ENCODE measurements at places on chromosomes 7 and 10. TPM values are rescaled to one million over a fixed set of nuclear protein-coding genes. Genes with fewer than 3 reads are reported as not detected.

NOC3L gene
- 8.0 TPM for total RNA-seq

GRCh38 chr7:41933427-41933826 is 230.5 kb upstream of the INHBA start:
- H3K4me3 ChIP-seq: no peak overlapping the region
- H3K27ac ChIP-seq: no peak overlapping the region
- no peaks in the 10 kb centered on the region for H3K36me3 ChIP-seq
- H3K27me3 ChIP-seq: no peaks in the 10 kb centered on the region

FAM13C gene
- not detected for total RNA-seq

GRCh38 chr10:101164020-101164419 is 32.9 kb downstream of the TLX1 start:
- H3K36me3 ChIP-seq: no peaks in the 10 kb centered on the region
- peaks cover 32% of the 10 kb centered on the region for H3K27me3 ChIP-seq
- DNase-seq: no peak
- peaks cover 9% of the 10 kb centered on the region for H3K4me1 ChIP-seq

ITGA8 gene
- total RNA-seq: not detected

GRCh38 chr7:121304102-121304658 is 24.6 kb upstream of the WNT16 start:
- H3K27ac ChIP-seq: no peak overlapping the region
- DNase-seq: no peak
- H3K4me3 ChIP-seq: no peak overlapping the region
- no peaks in the 10 kb centered on the region for H3K36me3 ChIP-seq
- no peaks in the 10 kb centered on the region for H3K4me1 ChIP-seq

GRCh38 chr7:71787513-71787912 is 624.6 kb downstream of the CALN1 start:
- H3K4me3 ChIP-seq: no peak overlapping the region
- H3K36me3 ChIP-seq: no peaks in the 10 kb centered on the region
- H3K27me3 ChIP-seq: no peaks in the 10 kb centered on the region
- DNase-seq: no peak
- H3K4me1 ChIP-seq: no peaks in the 10 kb centered on the region

DNA sequence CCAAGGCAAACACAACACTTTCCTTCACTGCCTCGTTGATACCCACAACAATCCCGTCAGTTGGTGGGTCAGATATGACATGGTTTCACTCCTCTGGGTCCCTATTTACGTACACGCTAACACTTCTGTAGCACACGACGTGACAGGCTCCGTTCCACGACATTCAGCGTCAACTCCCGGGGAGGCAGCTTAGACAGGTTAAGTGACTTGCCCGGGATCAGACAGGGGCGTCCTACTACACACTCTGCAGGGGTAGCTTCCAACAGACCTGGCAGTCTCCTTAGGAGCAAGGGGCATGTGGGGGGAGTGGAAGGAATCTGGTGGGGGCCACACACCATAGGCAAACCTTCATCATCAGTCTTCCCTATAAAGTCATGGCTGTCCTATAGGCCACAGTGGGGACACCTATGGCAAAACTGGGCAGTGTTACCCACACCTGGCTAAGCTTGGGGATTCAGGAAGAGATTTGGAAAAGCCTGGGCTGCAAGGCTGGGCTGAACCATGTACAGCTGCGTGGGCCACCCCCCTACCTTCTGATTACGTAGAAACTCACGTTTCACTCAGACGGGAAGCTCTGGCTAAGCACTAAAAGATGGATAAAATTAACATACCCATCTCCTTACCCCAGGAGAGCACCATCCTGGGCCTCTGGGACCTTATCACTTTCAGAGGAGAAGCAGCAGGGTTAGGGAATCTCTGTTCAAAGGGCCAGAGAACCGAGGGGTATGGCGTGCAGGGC is 2.0 kb downstream of the TYSND1 start:
- no peak overlapping the region for H3K27ac ChIP-seq
- peaks cover 17% of the 10 kb centered on the region for H3K36me3 ChIP-seq
- DNase-seq: no peak
- H3K4me3 ChIP-seq: peak overlapping the region; percentile 82
- H3K27me3 ChIP-seq: no peaks in the 10 kb centered on the region

GBX1 gene
- total RNA-seq: not detected

DNA sequence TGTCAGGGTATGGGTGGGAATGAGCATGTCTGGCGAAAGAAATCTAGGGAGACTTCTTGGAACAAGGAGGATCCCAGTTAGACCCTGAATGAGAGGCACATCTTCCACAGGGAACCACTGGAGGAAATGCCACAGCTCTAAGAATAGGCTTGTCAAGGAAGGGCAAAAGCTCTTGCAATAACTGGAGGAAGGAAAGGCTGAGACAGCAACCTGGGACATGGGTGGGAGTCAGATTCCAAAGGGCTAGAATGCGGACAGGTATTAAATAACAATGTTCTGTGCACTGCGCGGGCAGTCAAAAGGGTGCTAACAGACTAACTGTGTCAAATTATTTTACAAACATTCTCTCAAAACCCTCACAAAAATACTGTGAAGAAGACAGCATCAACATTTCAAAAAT is 4.5 kb downstream of the NUDCD3 start:
- H3K4me3 ChIP-seq: no peak overlapping the region
- H3K27ac ChIP-seq: no peak overlapping the region
- no peaks in the 10 kb centered on the region for H3K27me3 ChIP-seq
- no peak for DNase-seq
- H3K4me1 ChIP-seq: peaks cover 41% of the 10 kb centered on the region

DNA sequence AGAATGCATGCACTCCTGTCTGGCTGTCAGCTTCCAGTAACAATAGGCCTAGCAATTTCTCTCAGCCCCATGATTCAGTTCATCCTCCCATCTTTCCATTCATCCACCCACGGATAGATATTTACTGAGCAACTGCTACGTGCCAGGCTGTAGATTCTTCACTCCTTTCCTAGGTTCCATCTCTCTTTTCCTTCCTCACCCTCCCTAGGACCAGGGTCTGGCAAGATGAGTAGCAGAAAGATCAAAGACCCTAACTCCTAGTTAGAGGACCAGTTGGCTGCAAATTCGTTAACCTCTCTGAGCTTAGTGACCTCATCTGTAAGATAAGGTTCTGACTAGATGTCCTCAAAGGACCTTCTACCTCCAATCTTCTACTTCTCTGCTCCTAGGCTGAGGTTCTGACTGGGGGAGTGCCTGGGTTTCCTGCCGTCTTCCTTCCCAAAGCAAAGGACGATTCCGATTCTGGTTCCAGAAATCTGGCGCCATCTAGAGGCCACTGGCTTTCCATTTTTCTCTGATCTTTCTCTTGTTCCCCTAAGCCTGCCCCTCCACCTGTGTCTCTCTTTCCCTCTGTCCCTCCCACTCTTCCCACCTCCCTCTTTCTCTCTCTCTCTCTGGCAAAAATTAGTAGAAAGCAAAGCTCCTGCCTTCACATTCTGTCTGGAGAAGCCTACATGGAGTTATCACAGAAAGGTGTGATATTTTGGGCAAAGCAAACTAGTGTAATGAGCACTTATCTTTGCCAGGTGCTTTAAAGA is 26.2 kb downstream of the TBATA start:
- no peaks in the 10 kb centered on the region for H3K27me3 ChIP-seq
- H3K27ac ChIP-seq: no peak overlapping the region
- no peaks in the 10 kb centered on the region for H3K36me3 ChIP-seq
- DNase-seq: peak; percentile 55
- no peak overlapping the region for H3K4me3 ChIP-seq

DNA sequence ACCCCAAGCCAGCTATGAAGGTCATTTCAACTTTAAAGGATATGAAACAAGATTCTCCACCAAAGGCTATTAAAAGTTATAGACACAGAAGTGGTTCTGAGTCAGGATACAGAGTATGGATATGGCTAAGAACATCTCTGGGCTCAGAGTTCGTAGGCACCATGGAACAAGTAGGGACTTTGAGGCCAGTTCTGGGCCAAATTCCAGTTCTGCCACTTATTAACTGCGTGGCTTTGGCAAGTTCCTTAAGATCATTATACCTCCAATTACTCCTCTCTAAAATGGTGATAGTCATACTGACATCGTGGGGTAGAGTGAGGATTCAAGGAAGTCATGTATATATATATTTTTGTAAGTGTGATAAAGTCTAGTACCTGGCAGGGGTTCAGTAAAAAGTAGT is 105.8 kb upstream of the NFE2L3 start:
- no peak for DNase-seq
- H3K27me3 ChIP-seq: peaks cover 8% of the 10 kb centered on the region
- no peak overlapping the region for H3K4me3 ChIP-seq
- no peak overlapping the region for H3K27ac ChIP-seq
- H3K36me3 ChIP-seq: no peaks in the 10 kb centered on the region

GRCh38 chr10:59124187-59124586 is 52.3 kb upstream of the PHYHIPL start:
- no peaks in the 10 kb centered on the region for H3K27me3 ChIP-seq
- H3K4me1 ChIP-seq: no peaks in the 10 kb centered on the region
- no peaks in the 10 kb centered on the region for H3K36me3 ChIP-seq
- no peak overlapping the region for H3K27ac ChIP-seq
- H3K4me3 ChIP-seq: no peak overlapping the region

ATP6V0A4 gene
- total RNA-seq: not detected

DNA sequence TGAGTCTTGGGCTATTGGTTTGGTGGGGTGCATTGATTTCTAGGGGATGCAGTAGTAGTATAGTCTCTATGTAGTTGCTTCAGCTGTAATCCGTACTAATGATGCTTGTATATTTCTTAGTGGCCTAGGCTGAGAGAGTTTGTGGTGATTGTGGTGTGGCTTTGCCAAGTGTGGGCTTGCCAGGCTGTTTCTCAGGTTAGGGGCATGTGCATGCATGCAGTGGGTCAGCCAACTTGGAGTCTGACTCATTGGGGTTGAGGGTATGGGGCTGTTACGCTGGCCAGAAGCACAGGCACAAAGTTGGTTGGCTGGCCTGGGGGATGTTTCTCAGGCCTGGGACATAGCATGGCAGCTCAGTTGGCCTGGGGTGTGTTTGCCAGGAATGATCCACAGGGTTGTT is 25.7 kb upstream of the PLA2G12B start:
- H3K27ac ChIP-seq: no peak overlapping the region
- no peak for DNase-seq
- peaks cover 5% of the 10 kb centered on the region for H3K27me3 ChIP-seq
- H3K36me3 ChIP-seq: no peaks in the 10 kb centered on the region

GRCh38 chr10:42836096-42836495 is 53.5 kb downstream of the BMS1 start:
- no peaks in the 10 kb centered on the region for H3K4me1 ChIP-seq
- no peak for DNase-seq
- no peak overlapping the region for H3K27ac ChIP-seq
- H3K4me3 ChIP-seq: no peak overlapping the region
- H3K36me3 ChIP-seq: peaks cover 7% of the 10 kb centered on the region

AGAP9 gene
- total RNA-seq: 6.5 TPM

DNA sequence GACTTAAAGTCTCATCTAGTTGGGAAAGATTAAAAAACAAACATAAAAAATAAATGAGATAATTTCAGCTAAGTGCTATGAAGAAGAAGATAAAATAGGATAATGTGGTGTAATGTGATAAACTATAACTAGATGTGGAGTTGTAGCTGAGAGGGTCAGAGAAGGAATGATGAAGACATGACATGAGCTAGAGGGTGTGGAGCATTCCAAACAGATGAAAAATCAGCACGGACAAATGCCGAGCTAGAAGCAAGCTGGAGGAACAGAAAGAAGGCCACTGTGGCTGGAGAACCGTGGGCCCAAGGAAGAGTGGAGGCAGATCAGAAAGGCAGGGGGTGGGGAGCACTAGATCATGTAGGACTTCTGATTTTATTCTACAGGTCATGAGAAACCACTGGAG is 70.6 kb downstream of the CDK6 start:
- no peaks in the 10 kb centered on the region for H3K27me3 ChIP-seq
- no peak for DNase-seq
- H3K27ac ChIP-seq: no peak overlapping the region
- no peaks in the 10 kb centered on the region for H3K4me1 ChIP-seq
- no peak overlapping the region for H3K4me3 ChIP-seq

DNA sequence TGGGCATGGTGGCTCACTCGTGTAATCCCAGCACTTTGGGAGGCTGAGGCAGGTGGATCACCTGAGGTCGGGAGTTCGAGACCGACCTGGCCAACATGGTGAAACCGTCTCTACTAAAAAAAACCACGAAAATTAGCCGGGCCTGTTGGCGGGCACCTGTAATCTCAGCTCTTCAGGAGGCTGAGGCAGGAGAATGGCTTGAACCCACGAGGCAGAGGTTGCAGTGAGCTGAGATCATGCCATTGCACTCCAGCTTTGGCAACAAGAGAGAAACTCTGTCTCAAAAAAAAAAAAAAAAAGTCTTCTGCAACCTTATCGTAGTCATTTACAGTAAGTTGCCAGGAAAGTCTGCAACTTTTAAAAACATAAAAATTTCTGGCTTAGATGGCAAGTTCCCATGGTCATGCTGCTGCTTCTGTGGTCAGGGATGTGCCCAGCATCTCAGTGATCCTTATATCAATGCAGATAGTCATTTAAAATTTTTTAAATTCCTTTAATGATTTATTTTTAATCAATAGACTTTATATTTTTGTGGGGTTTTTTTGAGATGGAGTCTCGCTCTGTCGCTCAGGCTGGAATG is 15.6 kb downstream of the SUFU start:
- no peak overlapping the region for H3K27ac ChIP-seq
- no peak overlapping the region for H3K4me3 ChIP-seq
- H3K36me3 ChIP-seq: peaks cover 51% of the 10 kb centered on the region
- no peaks in the 10 kb centered on the region for H3K27me3 ChIP-seq
- no peaks in the 10 kb centered on the region for H3K4me1 ChIP-seq
- no peak for DNase-seq

GLI3 gene
- 0.36 TPM for total RNA-seq

DNA sequence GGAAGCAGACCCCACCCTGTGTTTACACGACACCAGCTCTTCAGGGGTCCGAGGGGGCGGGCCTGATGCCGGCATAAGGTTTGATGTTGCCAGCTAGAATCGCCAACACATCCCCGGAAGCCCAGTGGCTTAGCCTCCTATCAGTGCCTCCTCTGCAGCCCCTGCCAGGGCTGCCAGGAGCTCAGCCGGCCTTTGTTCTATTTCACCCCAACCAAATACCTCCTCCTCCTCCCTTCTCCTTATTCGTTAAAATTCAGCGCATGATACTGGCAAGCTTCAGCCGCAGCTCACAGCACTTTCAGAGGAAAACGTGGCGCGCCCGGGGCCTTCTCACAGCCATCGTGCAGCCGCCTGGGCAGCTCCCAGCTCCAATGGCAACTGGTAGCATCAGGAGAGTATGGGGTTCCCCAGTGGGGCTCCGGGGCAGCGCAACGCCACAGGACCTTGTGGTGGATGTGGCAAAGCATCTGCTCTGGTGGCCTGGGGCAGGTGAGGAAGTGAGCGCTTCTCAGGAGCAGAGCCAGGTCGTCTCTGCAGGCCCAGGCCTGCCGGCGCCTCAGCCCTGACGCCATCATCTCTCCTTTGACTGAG is 176.4 kb upstream of the RHEB start:
- no peak overlapping the region for H3K27ac ChIP-seq
- H3K27me3 ChIP-seq: no peaks in the 10 kb centered on the region
- no peak for DNase-seq
- no peaks in the 10 kb centered on the region for H3K4me1 ChIP-seq

- H3K27me3 ChIP-seq: no peaks in the 10 kb centered on the region
- no peak overlapping the region for H3K4me3 ChIP-seq
- no peaks in the 10 kb centered on the region for H3K4me1 ChIP-seq
- no peaks in the 10 kb centered on the region for H3K36me3 ChIP-seq
- no peak overlapping the region for H3K27ac ChIP-seq
- no peak for DNase-seq
Observed at GRCh38 chr7:94301024-94301586, 93.6 kb upstream of the COL1A2 start.
